ENCODE measurements at places on chromosomes 4 and X.

GRCh38 chr4:140019619-140020347 is 134.2 kb downstream of the MAML3 start:
- no peak for DNase-seq

DNA sequence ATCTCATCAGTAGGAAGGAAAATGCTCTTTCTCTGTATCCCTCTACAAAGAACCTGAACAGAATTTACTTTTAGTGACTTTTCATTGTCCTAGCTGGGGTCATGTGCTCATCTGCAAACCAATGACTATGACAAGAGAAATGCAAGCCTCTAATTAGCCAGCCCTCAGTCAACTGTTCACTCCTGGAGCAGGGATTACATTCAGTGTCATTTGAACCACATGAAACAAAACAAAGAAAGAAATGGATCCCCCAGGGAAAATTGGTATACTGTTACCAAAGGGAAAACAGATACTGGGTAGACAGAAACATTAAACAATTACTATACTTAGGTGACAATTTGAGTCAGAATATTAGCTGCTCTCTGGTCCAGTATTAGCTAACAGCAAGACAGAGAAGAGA is 173.6 kb downstream of the RCHY1 start:
- DNase-seq = no peak

DNA sequence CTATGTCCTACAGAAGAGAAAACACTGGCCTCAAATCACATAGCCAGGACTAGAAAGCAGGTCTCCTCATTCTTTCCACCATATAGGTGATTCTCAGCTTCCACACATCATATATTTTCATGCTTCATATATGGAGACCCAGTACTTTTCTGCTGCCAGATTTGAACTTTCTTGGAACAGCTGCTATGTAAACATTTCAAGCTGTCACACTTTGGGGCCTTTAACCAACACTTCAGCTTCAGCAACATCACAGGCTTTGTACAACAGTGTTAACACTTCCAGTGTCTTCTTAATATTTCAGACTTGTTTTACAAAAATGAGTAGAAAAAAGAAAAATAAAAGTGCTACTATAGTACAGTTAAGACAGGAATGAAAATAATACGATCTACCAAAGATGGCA is 12.6 kb downstream of the SH3RF1 start:
- no peak for DNase-seq

GRCh38 chrX:10615931-10616774 is 4.2 kb downstream of the MID1 start:
- peak; percentile 72 for DNase-seq

DNA sequence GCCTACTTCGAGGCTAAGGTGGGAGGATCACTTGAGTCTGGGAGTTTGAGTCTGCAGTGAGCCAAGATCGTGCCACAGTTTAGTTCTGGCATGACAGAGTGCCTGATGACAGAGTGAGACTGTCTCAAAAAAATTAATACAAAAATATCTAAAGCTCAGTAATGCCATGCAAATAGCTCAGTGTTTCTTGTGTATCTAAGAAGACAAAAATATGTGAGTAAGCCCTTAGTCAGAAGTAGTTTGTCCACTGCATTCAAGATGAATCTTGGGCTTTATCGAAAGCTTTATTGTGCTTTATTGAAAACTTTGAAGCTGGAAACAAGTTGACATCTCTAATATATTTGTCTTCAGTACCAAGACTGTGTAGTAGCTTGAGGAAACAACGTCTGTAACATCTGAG is 115.9 kb downstream of the GPAT3 start:
- DNase-seq = no peak

GRCh38 chr4:25486171-25486570 is 109.1 kb downstream of the ANAPC4 start:
- DNase-seq = no peak

DNA sequence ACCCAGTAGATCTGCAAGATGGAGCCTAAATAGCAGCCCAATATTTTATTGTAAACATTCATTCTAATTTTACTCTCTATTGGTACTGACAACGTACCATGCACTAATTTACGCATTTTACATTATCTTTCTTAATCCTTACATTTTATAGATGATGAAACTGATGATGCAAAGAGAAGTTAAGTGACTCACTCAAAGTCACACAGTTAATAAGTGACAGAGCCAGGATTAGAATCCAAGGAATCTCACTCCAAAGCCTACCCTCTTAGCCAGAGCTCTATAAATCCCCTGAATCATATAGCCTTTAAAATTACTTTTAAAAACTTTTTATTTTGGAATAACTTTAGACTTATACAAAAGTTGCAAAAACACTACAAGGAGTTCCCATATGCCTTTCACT is 37.6 kb downstream of the PHKA1 start:
- no peak for DNase-seq

GRCh38 chr4:116880625-116881024 is 204.8 kb downstream of the TRAM1L1 start:
- no peak for DNase-seq

GRCh38 chr4:83417566-83417965 is 38.1 kb downstream of the HELQ start:
- DNase-seq = no peak

- no peak for DNase-seq
Observed at GRCh38 chr4:71470524-71470923, 131.7 kb downstream of the SLC4A4 start.

DNA sequence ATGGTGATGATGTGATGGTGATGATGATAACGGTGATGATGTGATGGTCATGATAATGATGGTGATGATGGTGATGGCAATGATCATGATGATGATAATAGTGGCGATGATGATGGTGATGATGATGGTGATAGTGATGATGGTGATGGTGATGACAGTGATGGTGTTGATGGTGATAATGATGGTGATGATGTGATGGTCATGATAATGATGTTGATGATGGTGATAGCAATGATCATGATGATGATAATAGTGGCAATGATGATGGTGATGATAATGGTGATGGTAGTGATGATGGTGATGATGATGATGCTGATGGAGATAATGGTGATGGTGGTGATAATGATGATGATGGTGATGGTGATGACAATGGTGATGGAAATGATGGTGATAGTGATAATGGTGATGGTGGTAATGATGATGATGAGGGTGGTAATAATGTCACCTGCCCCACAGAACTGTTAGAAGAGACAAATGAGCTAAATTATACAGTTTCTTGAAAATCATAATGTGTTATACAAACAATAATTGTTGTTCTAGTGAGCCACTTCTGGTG is 289.9 kb downstream of the ASMT start:
- no peak for DNase-seq

DNA sequence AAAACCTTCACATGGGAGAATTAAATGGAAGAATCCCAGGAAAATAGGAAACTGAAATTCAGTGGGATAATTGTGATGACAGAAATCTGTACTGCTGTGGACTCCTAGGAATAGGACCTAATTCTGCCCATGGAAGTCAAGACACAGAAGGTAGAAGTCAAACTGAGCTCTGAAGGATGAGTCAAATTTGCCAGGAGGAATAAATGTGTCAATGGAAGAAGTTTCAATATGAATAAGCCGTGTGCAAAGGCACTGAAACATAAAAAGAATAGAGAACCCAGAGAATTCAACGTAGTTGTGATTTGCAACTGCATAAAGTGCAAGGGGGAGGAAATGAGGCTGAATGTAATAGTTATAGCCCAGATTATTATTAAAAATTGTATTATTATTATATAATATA is 11.6 kb downstream of the ENAM start:
- no peak for DNase-seq

- no peak for DNase-seq
Observed at GRCh38 chr4:129218897-129219296, 122.9 kb downstream of the C4orf33 start.

DNA sequence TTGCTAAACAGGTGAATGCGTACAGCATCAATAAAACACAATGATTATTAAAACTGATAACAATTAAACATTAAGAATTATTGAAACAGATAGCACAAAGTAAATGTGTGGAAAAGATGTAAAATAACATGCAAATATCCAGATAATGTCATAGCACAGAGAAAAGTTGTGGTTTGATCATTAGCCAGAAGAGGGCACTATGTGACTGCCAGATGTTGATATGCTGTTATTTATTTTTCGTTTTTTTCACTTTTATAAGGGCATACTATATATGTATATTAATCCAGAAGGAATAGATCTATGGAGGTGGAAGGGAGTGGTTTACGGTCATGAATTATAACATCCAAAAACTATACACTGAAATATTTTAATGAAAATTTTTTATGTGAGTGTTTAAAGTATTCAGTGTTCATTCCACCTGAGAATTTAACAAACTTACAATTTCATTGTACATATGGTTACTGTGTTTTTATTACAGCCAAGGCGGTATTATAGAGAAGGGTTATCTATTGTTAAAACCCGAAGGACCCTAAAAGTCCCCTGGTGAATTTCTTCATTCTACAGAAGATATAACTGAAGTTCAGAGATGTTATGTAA is 211.9 kb upstream of the UGT8 start:
- no peak for DNase-seq

DNA sequence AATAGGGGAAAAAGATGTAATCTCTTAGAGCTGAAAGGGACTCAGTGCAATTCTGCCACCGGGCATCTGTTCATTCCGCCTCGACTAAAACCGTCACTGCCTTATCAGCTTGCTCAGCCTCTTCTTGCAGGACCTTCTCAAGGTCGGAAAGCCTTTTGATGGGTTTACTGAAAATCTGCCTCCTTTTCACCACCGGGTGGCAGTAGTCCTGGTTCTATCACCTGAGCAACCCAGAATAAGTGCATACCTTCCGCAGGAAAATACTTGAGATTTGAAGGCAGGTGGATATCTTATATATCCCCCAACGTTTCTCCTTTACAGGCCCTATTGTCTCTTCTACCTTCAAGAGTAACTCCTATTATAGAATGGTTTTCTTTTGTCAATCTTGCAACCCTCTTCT is 103.4 kb upstream of the PAK3 start:
- peak; percentile 70 for DNase-seq

Data from islet precursor cell (in vitro differentiated cells).